H1 (cell line): ENCODE measurements at places on chromosomes 6 and 20. TPM values are rescaled to one million over a fixed set of nuclear protein-coding genes. Genes with fewer than 3 reads are reported as not detected.

Gene KIF6
- 0.53 and 0.58 TPM in 2 replicates for polyA plus RNA-seq

Gene RIN2
- 0.20 and 0.24 TPM in 2 replicates for polyA plus RNA-seq

Gene TRIM31
- polyA plus RNA-seq: 0.08 TPM in 1 of 2 replicates, not detected in the other

Gene SRF
- 69.5 and 88.6 TPM in 2 replicates for polyA plus RNA-seq

Gene LAMA5
- polyA plus RNA-seq: 34.4 and 90.7 TPM in 2 replicates

Gene PGBD1
- polyA plus RNA-seq: 2.3 and 2.5 TPM in 2 replicates

Gene TMEM200A
- polyA plus RNA-seq: 3.8 and 6.2 TPM in 2 replicates

Gene HLA-DMB
- 3.2 and 4.7 TPM in 2 replicates for polyA plus RNA-seq

Gene OPRL1
- polyA plus RNA-seq: 0.98 and 2.0 TPM in 2 replicates

Gene CALHM6
- 1.8 and 2.0 TPM in 2 replicates for polyA plus RNA-seq
